ENCODE measurements at places on chromosomes 1 and 21. TPM values are rescaled to one million over a fixed set of nuclear protein-coding genes. Genes with fewer than 3 reads are reported as not detected.

The IGFN1 gene
- total RNA-seq, result not detected

The C1orf94 gene
- total RNA-seq, result not detected

The NID1 gene
- 175 TPM for total RNA-seq

The CFAP74 gene
- not detected for total RNA-seq

The RGS18 gene
- 0.07 TPM for total RNA-seq

The NDUFS2 gene
- 159 TPM for total RNA-seq

The CFHR5 gene
- not detected for total RNA-seq

The PRDM15 gene
- 5.8 TPM for total RNA-seq

The HHIPL2 gene
- 0.23 TPM for total RNA-seq

The MSH4 gene
- 0.33 TPM for total RNA-seq

The ATP5IF1 gene
- total RNA-seq, result 78.8 TPM

The AJAP1 gene
- total RNA-seq, result 0.65 TPM

The VPS45 gene
- 28.1 TPM for total RNA-seq

The SMCP gene
- not detected for total RNA-seq

The GBP6 gene
- not detected for total RNA-seq

The FCGR1A gene
- total RNA-seq, result 0.20 TPM

The SPRR2G gene
- not detected for total RNA-seq

The NBPF14 gene
- total RNA-seq, result 51.6 TPM

The AIRE gene
- 0.07 TPM for total RNA-seq

The PTGFR gene
- total RNA-seq, result 28.9 TPM

The CFAP141 gene
- total RNA-seq, result not detected

The PLEKHA6 gene
- total RNA-seq, result 0.63 TPM

The CAPN8 gene
- not detected for total RNA-seq
